Activated CD4-positive, alpha-beta T cell treated with anti-CD3 and anti-CD28 coated beads for 1 hour (primary cell): ENCODE measurements at places on chromosomes 16 and 17.

DNA sequence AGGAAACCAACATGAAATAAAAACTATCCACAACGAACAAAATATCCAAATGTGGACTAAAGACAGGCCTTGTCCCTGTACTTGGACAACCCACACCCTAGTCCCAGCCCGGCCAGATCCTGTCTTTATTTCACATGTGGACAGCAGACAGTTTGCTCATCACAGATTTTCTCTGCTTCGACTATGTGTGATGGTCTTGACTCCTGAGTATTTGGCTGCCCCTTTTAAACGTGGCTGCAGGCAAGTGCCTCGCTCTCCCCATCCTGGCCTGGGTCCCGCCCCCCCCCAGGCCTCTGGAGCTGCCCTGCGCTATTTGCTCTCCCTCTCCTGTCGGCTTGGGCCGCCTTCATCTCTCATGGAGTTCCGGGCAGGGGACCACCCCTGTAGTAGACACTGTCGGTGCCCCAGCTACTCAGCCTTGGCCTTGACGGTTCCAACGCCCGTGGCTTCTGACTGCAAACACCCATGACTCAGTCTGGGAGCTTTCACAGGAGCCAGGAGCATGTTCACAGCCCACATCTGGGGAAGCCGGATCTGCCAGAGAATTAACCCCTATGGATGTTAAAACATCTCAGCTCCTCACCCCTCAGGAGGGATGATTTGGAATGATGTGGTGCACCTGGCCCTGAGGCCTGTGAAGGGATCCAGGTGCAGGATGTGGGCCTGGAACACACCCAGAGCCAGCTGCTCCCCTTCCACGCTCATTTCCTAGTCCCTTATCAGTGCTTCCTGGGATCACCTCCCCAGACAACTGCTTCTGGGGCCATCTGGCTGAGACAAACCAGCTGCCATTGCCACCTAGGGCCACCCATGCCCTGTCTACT, 229.7 kb upstream of the RPL38 start:
- DNase-seq: no peak

DNA sequence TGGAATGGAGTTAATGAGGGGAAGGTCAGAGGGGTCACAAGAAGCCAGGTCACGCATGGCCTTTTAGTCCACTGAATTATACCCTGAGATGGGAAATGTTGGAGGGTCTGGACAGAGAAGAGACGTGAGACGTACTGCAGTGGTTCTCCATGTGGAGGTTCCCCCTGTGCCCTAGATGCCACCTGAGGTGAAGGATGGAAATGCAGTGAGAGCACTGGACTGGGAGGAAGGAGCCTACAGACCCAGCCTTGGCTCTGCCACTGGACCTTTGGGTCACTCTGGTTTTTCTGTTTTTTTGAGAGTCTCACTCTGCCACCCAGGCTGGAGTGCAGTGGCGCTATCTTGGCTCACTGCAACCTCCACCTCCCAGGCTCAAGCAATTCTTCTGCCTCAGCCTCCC, 1.8 kb upstream of the PLSCR3 start:
- no peak for DNase-seq

DNA sequence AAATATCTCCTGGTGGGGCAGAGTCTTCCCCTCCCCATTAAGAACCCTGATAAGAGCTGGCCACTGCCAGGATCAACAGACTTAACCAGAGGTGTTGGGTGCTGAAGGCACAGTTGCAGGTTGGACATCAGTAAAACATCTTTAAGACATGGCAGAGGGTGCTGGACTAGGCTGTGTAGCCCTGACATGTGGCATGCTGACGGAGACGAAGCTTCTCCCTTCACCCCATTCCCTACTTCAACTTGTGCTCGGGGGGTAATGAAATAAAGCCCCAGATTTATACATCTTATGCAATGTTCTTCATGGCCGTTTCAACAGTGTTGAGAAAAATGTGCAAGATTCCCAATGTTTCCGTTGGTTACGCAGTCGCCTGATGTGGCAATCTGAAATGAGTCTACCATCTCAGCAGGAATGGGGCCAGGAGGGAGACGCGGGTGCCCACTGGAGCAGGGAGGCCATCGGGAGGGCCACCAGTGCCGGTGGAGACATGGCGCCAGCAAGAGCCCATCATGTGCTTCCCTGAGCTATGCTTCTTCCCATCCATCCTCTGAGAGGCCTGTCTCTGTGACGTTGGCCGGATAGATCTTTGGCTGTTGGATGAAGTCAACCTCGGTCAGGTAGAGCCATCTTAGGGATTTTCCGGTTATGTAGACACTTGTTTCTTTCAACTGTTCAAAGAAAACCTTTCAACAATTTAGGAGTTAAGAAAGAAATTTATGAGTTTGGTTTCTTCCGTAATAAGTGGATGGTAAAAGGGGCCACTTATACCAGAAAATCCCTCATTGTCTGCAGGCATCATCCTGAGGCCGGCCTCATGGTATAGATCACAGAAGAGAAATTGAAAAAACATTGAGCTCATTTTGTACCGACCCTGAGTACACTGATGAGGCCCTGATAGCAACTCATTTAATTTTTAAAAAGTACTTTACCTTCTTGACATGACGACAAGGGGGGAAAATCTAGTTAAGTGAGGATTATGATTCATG, 6.4 kb downstream of the IRF8 start:
- DNase-seq: no peak

- DNase-seq: no peak
Measured at GRCh38 chr16:86965840-86966550, 351.2 kb downstream of the C16orf95 start.

GRCh38 chr17:31493656-31494155, 102.2 kb downstream of the RAB11FIP4 start:
- DNase-seq: no peak

GRCh38 chr16:77780378-77780837, 8.0 kb upstream of the VAT1L start:
- DNase-seq: no peak

GRCh38 chr16:76955629-76956028, 235.4 kb upstream of the MON1B start:
- DNase-seq: no peak

DNA sequence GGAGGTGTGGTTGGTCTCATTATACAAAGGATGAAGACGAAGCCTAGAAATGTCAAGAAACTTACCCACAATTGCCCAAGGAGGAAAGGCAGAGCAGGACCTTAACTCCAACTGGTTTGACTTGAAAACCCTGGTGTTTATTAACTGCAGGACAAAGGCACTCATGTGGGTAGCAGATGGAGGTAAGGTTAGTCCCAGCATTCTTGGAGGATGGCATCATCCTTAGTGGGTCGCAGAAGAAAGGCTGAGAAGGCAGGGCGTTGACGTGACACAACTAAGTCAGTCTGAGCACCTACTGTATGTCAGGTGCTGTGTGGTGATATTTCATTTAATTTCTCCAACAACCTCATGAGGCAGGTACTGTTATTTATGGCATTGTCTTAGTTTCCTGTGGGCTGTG, 101.3 kb downstream of the HAPSTR1 start:
- no peak for DNase-seq

DNA sequence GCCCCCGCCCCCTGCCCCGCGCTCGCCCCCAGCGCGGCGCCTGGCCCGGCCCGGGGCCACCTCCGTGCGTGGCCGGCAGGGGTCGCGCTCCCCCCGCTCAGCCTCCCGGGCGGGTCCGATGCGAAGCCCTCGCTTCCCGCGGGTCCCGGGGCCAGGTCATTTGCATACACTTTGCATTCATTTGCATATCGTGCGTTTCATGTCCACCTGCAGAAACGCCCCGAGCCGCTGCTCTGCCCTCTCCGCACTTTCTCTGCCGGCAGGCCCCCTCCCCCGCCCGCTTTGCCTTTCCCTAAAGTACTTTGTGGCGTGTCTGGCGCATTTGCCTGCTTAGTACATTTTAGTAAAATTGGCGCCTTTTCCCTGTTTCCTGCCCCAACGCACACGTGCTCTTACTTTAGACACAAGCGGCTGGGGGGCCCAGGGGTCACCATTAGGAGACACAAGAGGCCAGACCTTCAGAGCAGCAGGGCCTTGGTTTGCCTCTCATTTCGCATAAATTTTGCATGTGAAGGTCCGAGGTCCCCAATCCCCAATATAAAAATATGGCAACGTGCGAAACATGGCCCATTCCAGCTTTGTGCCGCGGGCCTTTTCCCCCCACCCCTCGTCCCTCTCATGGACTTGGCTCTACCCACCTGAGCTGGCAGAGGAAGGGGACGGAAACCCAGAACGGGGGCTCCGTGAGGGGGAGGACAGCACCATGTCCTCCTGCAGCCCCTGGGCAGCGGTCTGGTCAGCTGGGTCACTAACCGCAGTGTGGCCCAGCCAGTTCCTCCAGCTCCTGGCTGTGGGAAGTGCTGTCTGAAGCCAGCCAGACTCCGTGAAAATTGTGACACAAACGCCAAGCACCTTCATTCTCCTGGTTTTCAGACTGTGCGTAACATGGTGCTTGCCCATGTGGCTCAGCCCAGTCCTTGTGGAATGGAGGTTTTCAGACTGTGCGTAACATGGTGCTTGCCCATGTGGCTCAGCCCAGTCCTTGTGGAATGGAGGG, 34.8 kb downstream of the CBFA2T3 start:
- peak; percentile 36 for DNase-seq

DNA sequence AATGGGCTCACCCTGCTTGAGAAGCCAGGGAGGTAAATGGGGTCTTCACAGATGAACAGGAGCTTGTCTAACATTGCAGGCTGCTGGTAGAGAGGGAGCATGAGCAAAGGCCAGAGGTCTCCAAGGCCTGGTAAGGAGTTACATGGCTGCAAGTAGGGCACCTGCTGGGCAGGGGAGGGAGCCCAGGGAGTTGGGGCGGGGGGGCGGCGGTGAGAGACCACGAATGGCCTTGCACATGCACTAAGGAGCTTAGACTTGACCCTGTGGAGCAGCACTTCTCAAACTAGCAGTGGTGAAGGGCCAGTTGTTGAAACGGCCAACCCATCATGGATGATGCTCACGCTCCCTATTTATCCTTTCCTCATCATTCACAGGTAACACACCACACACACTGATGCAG, 38.4 kb downstream of the ERN1 start:
- no peak for DNase-seq

DNA sequence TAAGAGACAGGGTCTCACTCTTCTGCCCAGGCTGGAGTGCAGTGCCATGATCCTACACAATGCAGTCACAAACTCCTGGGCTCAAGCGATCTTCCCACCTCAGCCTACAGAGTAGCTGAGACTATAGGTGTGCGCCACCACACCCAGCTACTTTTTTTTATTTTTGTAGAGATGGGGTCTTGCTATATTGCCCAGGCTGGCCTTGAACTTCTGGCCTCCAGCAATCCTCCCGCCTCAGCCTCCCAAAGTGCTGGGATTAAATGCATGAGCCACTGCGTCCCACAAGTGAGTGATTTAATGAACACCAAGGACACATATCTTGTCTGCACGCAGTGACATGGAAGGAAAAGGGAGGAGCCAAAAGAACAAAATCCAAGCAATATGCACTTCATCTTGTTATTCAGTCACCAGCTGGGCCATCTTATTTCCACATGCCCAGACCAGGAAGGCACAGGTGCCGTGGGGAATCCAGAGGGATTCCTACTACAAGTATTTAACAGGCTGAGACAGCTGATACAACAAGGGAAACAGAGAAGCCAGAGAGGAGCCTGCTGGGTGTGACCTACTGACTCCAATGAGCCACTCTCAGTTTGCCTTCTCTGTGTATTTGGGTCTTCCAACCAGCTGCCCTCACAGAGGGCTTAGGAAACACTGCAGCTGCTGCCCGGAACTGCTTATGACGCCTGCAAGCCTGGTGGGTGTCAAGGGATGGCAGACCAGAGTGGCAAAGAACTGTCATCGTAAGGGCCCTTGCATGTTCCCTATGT, 17.0 kb downstream of the LSM12 start:
- DNase-seq: no peak

DNA sequence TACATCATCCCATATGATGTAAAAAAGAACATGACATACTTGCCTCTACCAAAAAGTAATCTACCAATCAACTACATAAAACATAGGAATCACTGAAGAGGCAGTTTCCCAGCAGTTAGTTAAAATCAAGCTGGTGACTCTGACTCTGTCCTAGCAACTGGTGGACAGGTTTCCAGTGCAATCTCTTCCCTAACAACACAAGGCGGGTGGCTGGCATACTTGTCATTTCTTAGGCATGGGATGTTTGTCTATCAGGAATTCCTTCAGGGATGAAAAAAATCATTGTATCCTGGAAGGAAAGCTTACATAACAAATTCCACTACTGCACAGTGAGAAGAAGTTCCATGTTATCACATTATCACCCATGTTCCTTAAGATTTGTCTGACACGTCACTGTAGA, 50.9 kb downstream of the HELZ start:
- no peak for DNase-seq

GRCh38 chr16:17343028-17343427, 127.7 kb downstream of the XYLT1 start:
- no peak for DNase-seq

GRCh38 chr17:73770115-73770848, 126.0 kb upstream of the SDK2 start:
- DNase-seq: no peak

DNA sequence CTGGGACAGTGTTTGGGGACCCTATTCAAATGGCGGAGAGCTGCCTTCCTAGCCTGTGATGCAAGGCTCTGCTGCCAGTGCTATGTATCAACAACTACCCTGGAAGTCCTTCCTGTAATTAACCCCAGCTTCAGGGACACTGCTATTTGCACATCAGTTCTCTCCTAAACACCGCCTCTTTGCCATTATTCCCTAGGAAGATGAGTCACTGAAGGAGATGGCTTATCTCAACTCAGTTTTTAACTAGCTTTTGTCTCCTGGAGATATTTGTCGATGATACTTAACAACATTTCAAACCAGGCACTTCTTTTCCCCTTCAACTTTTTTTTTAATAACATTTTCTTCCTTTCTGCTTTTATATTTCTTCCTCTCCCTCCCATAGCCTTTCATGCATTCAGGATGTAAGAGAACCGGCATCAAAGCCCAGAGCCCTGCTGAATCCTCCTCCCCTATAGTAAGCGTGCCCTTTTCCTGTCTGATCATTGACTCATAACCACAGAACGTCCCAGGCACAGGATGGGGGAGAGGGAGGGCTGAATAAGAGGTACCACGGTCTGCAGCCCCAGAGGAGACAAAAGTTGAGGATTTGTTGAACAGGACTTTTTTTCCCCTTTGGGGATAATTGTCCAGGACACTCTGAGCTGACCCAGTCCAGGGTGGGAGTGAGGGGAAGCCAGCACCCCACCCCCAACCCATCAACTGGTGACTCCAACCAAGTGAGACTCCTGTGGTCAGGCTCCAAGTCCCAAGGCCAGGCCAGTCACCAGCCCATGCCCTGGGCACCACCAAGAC, 387.8 kb upstream of the SALL1 start:
- DNase-seq: no peak

- DNase-seq: no peak
Measured at GRCh38 chr17:43399839-43400328, 1.1 kb downstream of the ARL4D start.

DNA sequence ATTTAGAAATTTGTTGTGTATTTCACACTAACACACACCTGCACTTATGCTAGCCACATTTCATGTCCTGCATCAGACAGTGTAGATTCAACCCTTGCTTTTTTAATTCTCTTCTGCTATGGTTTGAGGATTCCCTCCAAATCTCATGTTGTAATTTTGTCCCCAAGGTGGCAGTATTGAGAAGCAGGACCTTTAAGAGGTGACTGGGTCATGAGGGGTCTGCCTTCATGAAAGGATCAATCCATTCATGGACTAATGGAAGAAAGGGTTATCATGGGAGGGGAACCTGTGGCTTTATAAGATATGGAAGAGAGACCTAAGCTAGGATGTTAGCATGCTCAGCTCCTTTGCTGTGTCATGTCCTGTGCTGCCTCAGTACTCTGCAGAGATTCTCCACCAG, 1032.2 kb downstream of the CDH11 start:
- no peak for DNase-seq

GRCh38 chr17:51456942-51457341, 196.6 kb downstream of the UTP18 start:
- DNase-seq: no peak
